ENCODE measurements at places on chromosomes 2 and 18.

- DNase-seq, result no peak
Observed at GRCh38 chr2:43812947-43813346, 25.7 kb downstream of the ABCG5 start.

- DNase-seq, result no peak
Observed at GRCh38 chr2:125037135-125037653, 1012.1 kb downstream of the CNTNAP5 start.

DNA sequence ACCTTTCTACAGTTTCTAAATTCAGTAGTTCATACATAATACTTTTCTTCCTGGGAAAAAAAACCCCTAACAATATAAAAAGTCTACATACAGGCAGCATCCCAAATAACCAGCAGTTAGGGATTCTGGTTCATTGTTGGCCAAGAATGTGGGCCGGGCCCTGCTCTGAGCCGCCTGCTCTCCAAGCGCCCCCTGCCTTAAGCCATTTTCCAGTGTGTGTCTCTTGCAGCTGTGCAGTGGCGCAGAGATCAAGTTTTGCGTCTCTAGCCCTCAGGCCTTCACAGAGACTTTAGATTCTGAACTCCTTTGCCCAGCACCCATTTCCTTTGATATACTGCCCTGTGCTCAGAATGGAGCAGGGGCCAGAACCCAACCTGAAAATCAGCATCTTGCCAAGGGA, 32.9 kb downstream of the RMC1 start:
- DNase-seq, result no peak

DNA sequence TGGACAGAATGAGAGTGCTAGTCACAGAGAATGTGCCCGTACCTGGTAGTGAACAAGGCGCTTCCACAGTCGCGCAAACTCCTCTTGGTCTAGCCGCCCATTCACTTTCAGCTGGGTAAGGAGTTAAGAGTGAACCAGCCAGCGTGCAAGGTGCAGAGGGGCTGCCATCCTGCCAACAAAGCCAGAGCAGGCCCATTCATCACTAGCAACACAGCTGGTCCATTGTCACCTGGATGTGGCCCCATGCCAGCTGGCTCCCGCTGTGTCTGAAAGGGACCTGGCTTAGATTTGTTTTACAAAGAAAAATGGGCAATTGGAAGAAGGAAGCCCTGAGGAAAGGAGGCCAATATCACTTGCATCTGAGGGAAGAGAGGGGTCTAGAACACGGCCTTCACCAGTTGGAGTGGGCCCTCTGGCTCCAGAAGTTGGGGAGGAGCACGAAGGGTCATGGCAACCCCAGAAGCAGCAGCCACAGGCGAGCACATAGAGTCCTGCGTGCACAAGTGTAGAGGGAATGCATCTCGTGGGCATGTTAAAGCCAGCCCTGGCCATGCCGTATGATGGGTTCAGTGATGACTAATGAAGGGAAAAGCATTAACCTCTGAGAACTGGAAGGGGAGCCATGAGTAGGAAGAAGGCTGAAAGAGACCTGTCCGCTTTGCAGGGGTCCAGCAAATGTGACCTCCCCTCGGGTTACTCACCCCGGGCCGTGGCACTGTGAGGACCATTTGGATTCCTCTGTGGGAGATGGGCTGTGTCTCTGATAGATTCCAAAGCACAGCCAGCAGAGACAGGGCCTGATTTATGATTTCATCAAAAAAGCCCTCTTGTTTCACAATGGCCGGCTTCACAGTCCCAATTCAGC, 70.6 kb downstream of the CAPN13 start:
- no peak for DNase-seq

- no peak for DNase-seq
Observed at GRCh38 chr2:227472265-227473121, 537 bp downstream of the AGFG1 start.

GRCh38 chr2:113116100-113116958, 11.1 kb upstream of the IL1RN start:
- DNase-seq, result no peak

DNA sequence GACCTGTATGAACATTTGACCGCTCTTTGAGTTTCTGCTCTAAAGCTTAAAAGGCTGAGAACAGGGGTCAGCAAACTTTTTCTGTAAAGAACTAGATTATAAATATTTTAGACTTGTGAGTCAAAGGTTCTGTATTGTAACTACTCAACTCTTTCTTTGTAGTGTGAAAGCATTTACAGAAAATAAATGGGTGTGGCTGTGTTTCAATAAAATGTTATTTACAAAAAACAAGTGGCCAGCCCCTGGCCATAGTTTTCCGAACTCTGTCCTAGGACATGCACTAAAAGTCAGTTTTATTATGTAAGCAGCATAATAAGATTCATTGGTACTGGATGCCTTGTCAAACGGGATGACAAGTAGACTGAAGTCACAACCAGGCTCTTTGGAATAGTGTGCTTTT, 434.9 kb downstream of the ZEB2 start:
- DNase-seq, result no peak

DNA sequence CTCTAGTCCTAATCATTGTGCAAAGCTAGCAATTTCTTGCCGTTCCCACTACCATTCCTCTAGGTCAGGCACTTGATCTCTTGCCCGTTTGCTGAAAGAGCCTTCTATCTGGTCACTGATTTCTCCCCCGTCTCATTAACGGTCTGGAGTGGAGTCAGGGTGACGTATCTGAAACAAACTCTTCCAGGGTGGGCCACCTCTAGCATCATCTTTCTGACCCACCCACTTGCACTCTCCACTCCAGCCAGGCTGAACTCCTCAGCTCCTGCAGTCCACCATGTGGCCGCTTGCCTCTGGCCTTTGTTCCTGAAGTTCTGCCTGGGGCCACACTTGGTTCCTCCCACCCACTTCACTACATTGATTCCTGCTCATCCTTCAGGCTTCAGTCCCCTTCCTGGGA, 13.3 kb downstream of the BCL2 start:
- no peak for DNase-seq

- DNase-seq, result no peak
Observed at GRCh38 chr2:27209621-27210401, 2.0 kb upstream of the ATRAID start.

DNA sequence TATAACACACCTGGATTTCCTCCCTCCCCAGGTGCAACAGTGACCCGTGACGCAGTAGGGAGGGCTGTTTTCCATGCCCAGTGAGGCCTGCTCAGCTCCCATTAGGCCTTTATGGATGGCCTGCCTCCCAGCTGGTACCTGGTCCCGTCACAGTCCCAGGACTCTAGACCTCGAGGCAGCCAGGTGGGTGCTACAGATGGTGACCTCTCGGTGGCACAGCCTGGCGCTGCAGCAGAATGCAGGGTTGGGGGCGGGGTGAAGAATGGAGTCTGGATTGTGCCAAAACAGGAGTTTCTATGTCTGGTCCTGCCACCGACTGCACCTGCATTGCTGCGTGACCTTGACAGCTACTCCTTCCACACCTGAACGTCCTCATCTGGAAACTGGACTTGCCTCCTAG, 18.0 kb upstream of the YWHAQ start:
- DNase-seq, result no peak

DNA sequence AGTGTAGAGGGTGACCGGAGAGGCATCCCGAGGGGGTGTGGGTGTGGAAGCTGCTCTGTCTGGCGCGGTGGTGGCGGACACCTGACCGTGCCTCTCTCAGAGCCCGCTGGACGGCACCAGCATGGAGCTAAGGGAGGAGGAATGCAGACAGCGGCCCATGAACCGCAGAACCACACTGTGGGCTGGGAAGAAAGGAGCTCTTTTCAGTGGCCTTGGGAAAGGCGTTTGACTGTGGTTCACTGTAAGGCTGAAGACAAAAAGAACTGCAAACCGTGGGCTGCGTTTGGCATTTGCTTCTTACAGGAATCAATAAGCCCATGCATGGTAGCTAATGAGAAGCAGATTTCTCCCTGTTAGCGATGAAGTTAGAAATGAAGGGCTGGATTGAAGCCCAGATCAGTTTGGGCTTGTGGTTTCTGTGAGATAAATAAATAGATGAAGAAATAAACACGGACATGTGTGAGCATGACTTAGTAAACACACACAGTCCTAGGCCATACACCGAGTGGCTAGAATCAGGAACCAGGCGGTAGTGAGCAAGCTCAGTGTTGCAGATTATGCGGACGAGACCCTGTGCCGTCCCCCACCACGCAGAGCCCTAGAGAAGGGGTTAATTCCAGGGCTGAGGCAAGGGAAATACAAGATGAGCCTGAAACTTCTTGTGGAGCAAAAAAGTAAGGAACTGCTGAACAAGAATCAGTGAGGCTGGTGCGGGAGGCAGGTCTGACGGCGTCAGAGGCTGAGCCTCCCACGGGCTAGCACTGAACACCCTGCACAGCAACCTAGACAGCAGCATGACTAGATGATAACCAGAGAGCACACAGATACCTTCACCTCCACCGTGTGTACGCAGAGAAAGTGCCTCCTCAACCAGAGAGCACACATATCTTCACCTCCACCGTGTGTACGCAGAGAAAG, 29.3 kb upstream of the NFATC1 start:
- DNase-seq, result no peak

DNA sequence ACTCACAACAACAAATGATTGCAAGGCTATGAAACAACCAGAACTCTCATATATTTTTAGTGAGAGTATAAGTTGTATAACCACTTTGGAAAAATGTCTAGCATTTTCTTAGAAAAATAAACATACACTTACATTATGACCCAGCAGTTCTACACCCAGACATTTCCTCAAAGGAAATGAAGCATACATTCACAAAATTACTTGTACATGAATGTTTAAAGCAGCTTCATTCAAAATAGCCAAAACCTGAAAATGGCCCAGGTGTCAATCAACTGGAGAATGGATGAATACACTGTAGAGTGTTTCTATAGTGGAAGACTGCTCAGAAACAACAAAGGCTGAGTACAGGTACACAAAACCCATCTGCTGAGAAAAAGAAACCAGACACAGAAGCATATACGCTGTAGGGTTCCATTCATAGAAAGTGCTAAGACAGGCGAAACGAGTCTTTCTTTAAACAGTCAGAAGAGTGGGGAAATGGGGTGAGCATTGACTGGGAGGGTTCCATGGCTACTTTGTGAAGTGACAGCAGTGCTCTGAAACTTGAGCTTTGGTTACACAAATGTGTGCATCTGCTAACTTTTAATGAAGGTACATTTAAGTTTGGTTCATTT, 799.0 kb downstream of the DCDC2C start:
- DNase-seq, result no peak

DNA sequence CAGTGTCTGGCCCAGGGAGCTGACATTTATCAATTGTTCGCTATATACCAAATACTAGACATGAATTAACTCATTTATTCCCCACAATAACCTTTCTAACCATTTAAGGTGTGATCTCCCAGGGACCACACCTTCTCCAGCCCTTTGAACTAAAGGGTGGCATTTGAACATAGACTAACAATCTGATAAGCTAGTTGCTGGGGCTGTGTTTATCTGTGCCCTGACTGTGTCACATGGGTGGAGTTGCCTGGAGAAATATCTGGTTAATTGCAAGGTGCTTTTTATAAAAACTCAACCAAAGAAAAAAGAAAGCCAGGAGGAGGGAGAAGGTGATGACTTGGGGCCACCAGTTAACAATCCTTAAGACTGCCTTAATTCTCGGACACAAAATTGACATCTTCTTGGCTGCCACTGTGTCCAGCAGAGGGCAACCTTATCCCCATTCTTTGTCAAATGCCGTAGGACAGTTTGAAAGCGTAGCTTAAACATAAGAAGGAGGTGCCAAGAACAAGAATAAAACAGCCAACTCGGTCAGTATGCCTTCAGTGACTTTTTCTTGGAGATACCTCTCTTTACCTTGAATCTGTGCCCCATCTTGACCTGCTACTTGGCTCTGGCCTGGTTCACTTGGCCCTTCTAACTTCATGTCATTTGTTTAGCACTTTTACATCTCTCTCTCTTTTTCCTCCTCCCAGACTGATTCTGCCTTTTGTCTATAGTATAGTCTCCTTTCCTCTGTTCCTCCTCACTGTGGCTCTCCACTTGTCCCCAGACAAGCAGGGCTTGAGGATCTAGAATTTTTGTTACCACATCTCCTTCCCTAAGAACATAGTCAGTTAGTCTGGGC, 183.4 kb downstream of the MYO3B start:
- DNase-seq, result peak; percentile 45

Measured in ureter (tissue), 1 donor.